ENCODE measurements at places on chromosomes 3 and 15. TPM values are rescaled to one million over a fixed set of nuclear protein-coding genes. Genes with fewer than 3 reads are reported as not detected.

ULK4 gene
- total RNA-seq = 5.9 TPM

CCR1 gene
- 0.28 TPM for total RNA-seq

DNA sequence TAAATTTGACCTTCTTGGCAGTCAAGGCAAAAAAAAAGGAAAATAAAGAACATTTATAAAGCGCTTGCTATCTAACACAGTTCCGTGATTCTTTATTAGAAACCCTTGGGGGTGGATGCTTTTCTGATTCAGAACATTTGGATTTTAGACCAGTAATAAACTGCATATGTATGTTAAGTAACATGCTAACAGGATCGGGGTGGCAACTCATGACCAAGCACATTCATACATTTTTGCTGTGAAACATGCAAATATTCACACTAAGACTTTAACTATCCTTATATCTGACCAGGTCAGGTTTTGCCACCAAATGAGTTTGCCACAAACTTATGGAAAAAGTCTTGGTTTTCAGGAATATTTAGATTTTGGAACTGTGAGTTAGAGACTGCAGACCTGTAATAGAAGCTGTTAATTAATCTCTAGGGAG, 30.4 kb upstream of the KLF13 start:
- no peak for DNase-seq

DNA sequence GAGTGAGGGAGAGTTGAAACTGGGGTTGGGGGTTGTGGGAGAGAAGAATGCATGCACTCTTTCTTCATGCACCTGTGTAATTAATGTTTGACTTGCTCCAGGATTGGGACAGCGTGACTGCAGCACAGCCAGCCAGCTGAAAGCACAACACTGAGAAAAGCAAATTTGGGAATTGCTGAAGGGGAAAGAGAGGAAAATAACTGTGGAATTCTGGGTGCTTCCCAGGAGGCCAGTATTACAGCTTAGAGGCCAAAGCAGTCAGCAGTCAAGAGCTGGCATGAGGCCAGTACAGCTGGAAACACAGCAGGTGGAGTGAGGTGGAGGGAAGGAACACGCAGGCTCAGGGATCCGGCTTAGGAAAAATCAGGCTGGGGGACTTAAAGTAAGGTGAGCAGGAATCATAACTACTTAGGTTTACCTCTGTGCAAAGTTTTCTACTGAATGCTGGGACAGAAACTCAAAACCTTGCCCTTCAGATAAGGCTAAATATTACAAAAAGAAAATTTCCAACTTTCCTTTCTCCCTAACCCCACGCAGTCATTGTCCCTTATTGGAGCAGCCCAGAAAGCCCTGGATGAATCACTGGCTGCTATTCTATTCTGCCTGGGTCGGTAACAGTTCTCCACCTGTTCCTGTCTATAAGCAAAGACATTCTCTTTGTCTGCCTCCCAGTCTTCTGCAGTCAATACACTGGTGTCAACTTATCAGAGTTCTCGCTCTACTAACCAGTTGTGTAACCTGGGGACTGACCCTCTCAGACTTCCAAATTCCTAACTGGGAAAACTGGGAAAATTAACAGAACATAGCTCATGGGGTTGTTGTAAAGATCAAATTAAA, 167.2 kb downstream of the MAGI1 start:
- no peak for DNase-seq

- no peak for DNase-seq
Measured at GRCh38 chr3:120820748-120821147, 78.2 kb downstream of the GTF2E1 start.

DNA sequence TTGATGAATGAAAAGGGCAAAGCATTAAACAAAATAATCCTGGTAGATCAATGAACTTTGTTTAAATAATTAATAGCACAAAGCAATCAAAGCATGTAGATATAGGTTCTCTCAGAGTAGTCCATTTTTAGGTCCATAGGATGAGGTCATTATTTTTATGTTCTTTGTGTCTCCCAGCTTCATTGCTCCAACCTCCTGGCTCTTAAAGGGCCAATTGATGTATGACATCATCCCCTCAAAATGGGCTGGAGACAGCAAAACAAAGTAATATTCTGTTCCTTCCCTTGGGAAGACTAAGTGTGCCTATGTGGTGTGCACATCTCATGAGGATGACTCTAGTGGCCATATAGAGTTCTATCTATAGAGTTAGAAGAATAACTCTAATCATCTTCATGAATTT, 49.5 kb downstream of the HMG20A start:
- DNase-seq = no peak

GRCh38 chr3:43953814-43954692, 263.3 kb downstream of the ABHD5 start:
- peak; percentile 41 for DNase-seq

- DNase-seq = peak; percentile 31
Measured at GRCh38 chr15:52183562-52184173, 7.5 kb downstream of the GNB5 start.

- DNase-seq = no peak
Measured at GRCh38 chr3:10466186-10466585, 39.2 kb downstream of the ATP2B2 start.

GRCh38 chr15:89778861-89779260, 2.7 kb downstream of the MESP2 start:
- no peak for DNase-seq

SLC28A1 gene
- total RNA-seq = 0.70 TPM

MESP2 gene
- total RNA-seq = 1.3 TPM
